Peyer's patch (tissue), 4 donors: ENCODE measurements at places on chromosomes 1 and 21.

- no peaks in the 10 kb centered on the region for H3K27me3 ChIP-seq
- no peak for DNase-seq
- H3K27ac ChIP-seq: no peak overlapping the region
These were observed 41.0 kb downstream of the TBX15 start for GRCh38 chr1:118947003-118947765.

DNA sequence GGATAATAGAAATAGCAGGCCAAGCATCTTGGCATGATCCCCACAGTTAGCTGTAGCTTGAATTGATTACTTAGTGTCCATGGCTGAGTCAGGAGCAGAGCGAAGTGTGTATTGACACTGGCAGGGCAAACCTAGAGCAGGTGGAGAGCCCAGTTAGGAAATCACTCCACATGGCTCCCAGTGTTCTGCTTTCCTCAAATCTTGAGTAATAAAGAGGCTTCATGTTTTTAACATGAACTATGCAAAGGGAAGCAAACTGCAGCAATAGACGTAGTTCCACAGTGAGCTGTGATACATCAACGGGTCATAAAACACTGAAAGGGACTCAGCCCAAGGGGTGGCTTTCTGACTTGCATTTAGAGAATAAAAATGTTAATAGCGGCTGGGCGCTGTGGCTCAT is 28.9 kb downstream of the RHEX start:
- H3K4me1 ChIP-seq: no peaks in the 10 kb centered on the region
- H3K36me3 ChIP-seq: no peaks in the 10 kb centered on the region
- no peak for DNase-seq
- H3K27ac ChIP-seq: no peak overlapping the region
- no peaks in the 10 kb centered on the region for H3K27me3 ChIP-seq
- H3K4me3 ChIP-seq: no peak overlapping the region

DNA sequence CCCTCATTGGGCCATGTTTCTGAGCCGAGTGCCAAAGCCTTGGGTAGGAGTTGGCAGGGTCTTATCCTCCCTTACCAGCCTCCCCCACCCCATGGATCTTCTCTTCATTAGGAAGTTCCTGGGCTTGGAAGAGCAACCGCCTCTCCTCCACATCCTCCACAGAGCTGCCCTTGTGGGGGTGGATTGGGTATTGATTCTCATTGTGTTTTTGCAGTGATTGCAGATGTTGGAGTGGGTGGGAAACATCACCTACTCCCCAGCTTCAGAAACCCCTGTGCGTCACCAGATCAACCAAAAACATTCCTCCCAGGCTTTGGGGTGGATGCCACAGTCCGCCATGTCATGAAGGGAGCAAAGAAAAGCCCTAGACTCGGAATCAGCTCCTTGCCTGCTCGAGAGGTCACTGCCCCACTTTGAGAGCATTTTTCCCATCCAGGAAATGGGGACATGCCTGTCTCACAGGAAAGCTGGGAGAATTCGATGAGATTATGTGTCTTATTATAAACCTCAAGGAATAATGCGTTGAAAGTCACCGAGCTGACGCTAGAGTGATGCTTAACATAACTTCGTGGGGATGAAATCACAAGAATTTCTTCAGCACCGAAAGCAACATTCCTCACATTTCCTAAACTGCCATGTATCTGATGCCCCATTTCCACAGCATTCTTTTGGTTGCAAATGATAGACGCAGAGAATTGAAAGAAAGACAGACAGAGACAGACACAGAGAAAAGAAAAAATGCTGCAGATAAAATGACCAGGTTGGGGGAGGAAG is 44.7 kb upstream of the ZBTB40 start:
- no peak overlapping the region for H3K27ac ChIP-seq
- no peak for DNase-seq
- no peaks in the 10 kb centered on the region for H3K27me3 ChIP-seq
- no peaks in the 10 kb centered on the region for H3K4me1 ChIP-seq

GRCh38 chr1:112762541-112763500 is 47.7 kb upstream of the PPM1J start:
- H3K27ac ChIP-seq: no peak overlapping the region
- H3K4me1 ChIP-seq: no peaks in the 10 kb centered on the region
- DNase-seq: no peak
- H3K4me3 ChIP-seq: no peak overlapping the region
- no peaks in the 10 kb centered on the region for H3K36me3 ChIP-seq
